ENCODE measurements at places on chromosomes 6 and 20.

DNA sequence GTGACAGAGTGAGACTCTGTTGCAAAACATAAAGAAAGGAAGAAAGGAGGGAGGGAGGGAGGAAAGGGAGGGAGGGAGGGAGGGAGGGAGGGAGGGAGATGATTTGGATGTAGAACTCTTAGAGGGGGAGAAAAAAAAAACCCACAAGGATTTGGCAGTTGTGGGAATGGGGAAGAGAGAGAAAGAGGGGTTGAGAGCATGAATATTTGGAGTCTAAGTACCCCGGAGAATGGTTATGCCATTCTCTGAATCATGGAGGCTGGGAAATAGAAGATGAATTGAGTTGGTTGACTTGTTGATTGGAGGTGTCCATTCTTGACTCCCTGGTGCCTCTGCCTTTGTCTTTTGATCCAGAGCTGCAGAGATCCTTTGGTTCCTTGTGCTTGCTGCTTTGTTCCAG is 35.7 kb downstream of the RALY start:
- DNase-seq = no peak

- DNase-seq = no peak
Observed at GRCh38 chr20:61037498-61037897, 214.6 kb upstream of the CDH4 start.

GRCh38 chr6:113449051-113449450 is 408.1 kb upstream of the MARCKS start:
- DNase-seq = no peak

GRCh38 chr6:92069781-92070180 is 1349.6 kb downstream of the EPHA7 start:
- no peak for DNase-seq

DNA sequence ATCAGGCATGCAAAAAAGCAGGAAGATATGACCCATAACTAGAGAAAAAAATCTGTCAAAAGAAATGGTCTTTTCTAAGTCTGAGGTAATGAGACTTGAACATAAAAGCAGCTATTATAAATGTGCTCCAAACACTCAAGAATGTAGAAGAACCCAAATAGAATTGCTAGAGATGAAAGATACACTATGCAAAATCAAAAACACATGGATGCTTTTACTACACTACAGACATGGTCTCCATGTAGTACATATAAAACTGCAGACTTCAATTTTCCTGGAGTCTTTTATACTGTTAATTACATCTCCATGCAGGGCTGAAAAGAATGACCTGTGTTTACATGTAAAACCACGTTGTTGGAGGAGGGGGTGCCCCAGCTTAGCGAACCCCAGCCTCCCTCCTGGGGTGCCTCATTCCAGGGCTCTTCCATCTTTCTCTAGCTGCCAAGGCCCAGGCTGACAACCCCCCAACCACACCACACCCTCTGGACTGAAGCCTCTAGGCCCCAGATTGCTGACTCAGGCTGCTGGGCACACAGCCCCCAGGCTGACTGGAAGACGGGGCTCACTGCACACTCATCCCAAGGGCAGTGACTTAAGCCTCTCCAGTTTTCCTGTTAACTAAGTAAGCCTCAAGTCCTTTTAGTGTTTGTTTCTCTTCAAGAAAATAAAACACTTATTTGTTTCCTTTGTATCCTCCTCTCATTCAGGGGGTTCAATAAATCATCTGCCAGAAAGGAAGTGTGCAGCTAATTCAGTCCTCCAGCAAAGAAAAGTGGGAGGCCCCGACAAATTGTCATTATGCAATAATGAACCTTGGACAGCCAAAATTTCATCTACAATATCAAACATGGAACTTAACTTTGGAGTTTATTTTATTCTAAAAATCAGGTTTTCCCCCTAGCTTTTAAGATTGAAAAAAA is 26.0 kb upstream of the PLAGL1 start:
- DNase-seq = no peak

- no peak for DNase-seq
Observed at GRCh38 chr20:64082126-64082731, 2.0 kb downstream of the LKAAEAR1 start.

GRCh38 chr20:32849577-32849976 is 9.1 kb upstream of the EFCAB8 start:
- no peak for DNase-seq

- DNase-seq = no peak
Observed at GRCh38 chr20:58941471-58941870, 39.6 kb upstream of the NELFCD start.

DNA sequence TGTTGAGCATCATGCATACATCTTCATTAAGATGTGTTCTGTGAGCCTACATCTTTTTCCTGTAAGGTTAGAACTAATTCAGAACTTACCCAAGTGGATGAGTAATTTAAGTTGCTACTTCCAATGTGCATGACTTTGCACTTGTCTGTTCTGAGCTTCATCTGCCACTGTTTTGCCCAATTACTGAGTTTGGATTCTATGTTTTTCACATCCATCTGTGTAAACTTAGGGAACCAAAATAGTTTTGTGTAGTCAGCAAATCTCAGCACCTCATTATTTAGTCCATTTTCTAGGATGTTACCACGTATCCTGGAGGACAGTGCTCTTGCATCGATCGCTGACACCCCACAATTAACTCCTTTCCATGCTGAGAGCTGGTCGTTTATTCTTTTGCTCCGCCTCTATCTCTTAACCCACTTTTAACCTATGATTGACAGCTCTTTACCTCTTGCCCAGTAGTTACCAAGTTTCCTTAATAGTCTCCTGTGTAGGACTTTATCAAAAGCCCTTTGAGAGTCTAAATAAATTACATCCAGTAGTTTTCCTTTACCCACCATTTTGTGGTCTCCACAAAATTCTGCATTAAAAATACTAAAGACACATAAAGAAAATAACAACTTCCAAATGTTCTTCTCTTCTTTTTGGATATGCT is 44.2 kb upstream of the CITED2 start:
- no peak for DNase-seq

Data from non-pigmented ciliary epithelial cell (primary cell).